ENCODE measurements at places on chromosomes 2 and 18.

DNA sequence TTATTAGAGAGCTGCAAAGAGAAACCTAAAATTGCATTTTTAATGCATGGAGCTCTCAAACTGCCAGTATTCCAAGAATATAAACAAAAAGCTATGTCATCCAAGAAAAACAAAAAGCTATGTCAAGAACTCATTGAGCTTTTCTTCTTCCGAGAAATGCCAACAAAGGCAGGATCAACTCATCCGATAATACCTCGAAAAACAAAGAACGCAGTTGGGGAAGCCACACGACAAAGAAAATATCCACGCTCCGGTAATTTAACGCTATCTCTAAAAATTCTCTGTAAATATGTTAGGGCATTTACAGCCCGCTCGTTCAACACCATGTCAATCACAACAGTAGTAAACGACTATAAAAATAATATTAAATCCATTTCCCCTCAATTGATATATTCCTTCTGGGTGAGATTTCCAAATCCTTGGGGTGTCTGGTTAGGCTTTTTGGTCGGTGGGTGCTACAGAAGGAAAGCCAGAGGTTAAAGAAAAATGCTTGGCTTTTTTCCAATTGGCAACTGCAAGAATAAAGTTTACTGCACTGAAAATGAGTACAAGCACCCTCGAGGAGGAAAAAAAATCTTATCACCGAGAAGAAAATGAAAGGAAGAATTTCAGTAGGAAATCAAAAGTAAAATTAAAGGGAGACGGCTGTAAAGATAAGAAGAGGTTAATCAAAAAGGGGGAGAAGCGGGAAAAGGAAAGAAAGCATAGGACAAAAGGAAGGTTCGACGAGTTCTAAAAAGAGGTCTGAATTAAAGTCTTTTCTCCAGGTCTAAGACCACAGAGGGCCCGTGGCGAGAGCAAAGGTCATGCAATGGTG is 856 bp downstream of the TIA1 start:
- DNase-seq = no peak

GRCh38 chr2:109374548-109375130 is 239.1 kb downstream of the SEPTIN10 start:
- no peak for DNase-seq

- no peak for DNase-seq
These were observed 11.6 kb downstream of the TRIB2 start for GRCh38 chr2:12728221-12728777.

DNA sequence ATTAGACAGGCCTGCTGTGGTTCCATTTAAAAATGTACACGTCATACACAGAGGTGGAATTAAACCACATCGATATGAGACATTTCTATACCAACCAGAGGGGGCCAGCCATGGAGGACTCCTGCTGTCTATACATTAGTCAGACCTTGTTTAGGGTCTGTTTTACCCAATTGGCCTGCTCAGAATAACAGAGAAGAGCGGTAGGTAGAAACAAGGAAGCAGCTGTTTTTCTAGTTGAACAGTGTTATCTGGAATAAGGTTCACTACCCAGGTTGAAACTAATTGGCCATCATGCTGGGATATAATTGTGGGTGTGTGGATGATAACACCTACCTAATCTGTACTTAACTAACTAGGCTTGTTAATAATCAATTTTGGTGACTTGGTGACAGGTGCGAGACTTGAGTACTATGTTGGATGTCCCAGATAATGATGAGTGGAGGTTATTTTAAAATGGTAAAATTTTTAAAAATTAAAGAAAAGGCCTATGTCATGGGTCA is 47.5 kb downstream of the RHBDD1 start:
- no peak for DNase-seq

DNA sequence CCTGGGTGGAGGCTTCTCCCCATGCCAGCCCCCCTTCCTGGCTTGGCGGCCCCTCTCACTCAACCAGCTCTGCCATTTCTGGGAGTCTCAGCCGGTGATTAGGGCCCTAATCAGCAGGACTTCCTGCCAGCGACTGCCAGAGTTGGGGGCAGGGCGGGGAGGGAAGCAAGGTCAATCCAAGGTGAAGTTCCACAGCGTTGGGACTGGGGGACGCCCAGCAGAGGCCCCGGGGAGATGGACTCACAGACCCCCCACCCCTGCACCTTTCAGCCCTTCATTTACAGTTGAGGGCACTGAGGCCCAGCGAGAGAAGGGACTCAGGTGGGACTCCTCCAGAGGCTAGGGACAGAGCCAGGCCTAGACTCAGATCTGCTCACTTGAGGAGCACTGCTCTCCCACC is 65.3 kb downstream of the TNS1 start:
- no peak for DNase-seq

- DNase-seq = no peak
These were observed 57.3 kb upstream of the PSMD14 start for GRCh38 chr2:161250864-161251436.
